ENCODE measurements at places on chromosomes 12 and 14.

DNA sequence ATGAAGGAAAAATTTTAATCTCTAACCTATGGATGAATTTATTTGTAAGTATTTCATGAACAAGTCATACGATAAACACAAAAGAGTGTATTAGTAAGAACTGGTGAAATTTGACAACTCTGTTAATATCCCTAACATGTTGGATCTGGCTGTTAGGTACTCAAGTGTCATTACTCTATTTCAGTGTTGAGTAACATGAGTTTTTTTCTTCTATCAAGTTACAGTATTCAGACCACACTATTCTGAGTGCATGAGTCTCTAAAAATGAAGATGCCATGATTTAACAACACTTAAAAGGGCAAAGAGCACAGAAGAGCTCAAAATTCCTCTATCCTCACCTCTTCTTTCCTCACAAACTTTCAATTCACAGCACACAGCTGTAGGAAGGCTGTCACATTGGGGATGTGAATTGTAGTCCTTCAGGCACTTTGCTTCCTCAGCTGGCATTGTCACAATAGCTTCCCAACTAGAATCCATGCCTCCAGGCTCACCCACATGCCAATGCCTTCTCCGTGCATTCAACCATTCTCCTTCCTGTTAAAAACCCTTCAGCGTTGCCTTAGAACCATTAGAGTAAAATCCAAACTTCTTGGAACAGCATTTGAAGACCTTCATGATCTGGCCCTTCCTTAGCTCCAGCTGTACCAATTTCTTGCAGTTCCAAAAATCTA, 73.7 kb upstream of the DBX2 start:
- DNase-seq = no peak

GRCh38 chr14:80434574-80435321, 223.4 kb upstream of the DIO2 start:
- no peak for DNase-seq

DNA sequence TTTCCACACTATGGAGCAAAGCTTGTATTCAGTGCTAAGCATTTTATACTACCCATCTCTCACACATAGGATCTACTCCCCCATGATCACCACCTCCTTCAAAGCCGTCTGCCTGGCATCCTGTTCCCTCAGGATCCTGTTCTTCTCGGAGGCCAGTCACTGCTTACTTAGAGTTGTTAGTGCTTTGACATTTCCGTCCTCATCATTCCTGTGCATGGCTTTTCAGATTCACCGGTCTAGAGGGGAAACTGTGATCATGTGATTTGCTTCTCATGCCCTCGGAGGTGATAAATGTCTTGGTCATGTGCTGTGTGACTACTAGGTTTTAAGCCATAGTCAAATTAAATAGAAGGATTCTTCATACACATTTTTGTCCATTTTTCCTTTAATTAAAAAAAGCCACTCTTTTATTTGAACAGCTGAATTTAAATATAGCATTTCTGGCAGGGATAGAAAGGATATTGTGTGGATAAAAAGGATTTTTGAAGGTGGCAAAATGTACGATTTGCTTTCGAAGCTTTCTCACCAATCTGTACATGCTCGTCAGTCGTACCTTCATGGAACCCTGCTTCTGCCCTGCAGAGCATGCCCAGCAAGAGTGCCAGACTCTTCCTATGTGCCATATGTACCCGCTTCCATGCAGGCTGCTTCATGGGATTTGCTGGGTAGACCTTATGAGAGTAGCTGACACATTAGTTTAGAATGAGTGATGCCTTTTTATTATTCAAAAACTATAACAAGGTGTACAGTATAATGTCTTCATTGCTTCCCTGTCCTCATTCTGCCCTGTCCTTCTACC, 53.3 kb downstream of the BMAL2 start:
- DNase-seq = no peak

DNA sequence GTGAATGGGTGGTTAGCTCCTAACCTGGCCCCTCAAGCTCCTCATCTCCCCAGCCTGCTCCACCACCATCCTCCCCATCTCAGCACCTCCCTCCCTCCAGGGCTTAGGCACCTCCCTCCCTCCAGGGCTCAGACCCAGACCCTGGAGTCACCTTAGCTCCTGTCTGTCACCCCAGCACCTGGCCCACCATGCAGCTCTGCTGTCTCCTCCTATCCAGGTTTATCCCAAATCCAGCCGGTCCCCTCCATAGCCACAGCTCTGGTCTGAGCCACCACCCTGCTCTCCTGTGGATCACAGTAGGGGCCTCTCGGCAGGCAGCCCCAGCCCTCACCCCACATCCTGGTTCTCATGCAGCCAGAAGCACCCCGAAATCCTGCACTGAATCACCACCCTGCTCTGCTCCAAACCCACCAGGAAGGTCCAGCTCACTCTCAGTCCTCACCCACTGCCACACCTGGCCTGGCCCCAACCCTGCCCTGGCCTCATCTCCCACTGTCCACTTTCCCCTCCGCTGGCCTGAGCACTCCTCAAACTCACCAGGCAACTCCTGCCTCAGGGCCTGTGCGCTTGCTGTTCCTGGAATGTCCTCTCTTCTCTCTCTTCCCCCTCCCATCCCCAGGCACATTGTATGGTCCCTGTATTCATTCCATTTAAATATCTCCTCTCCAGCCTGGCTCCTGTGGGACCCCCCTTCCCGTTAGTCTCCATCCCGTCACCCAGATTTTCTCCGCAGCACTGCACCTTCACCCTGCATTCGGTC, 62.6 kb downstream of the DIO3 start:
- no peak for DNase-seq

DNA sequence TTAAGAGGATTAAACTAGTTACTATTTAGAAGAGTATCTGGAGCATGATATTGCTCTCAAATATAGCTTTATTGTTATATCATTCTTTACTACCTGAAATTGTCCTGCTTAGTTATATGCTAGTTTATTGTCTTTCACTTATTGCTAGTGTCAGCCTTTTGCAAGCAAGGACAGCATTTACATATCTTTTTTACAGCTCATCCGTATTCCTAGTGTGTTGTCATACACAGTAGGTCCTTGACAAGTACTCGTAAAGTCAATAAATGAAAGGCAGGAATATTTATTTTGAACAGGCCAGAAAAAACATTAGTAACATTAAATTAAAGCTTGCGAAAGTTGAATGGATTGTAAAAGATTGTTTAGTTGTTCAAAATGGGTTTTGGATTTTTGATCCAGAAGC, 35.0 kb downstream of the CRADD start:
- DNase-seq = no peak

DNA sequence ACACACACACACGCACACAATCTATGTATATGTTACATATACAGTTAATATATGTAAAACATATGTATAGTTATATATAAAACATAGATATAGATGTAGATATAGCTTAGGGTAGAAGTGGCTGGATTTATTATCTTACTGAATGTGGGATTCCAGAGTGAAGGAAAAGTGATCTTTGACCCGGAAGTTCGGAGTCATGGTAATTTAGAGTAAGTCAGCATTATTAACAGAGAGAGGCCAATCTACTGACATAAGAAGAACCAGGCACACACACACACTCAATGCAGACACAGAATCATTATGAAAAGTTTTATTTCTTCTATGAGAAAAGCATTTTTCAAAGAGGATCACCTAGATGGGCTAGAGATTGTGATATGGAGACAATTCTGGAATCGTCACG, 384.2 kb upstream of the NOVA1 start:
- no peak for DNase-seq

Data from Right ventricle myocardium inferior (tissue), 1 donor.